ENCODE measurements at places on chromosomes 4 and X. TPM values are rescaled to one million over a fixed set of nuclear protein-coding genes. Genes with fewer than 3 reads are reported as not detected.

CYP2U1 gene
- total RNA-seq, result 1.4 TPM

PFKFB1 gene
- total RNA-seq, result not detected

SORBS2 gene
- 0.31 TPM for total RNA-seq

FAM156A gene
- total RNA-seq, result 15.5 TPM

SSX4B gene
- not detected for total RNA-seq

HSD17B13 gene
- 0.10 TPM for total RNA-seq

TCEAL9 gene
- 93.1 TPM for total RNA-seq

RIBC1 gene
- 0.85 TPM for total RNA-seq

IDH3G gene
- 63.5 TPM for total RNA-seq

SSX4 gene
- total RNA-seq, result not detected

FAM47A gene
- total RNA-seq, result not detected

PRDM8 gene
- 0.33 TPM for total RNA-seq

N4BP2 gene
- 2.2 TPM for total RNA-seq

BRS3 gene
- total RNA-seq, result not detected

LONRF3 gene
- total RNA-seq, result 3.3 TPM

NEUROG2 gene
- total RNA-seq, result not detected

VCX3B gene
- total RNA-seq, result not detected

ADGRG4 gene
- not detected for total RNA-seq

MAGEA2B gene
- total RNA-seq, result not detected

EMCN gene
- not detected for total RNA-seq

TLR8 gene
- not detected for total RNA-seq

ZNF718 gene
- 0.58 TPM for total RNA-seq

FRMD7 gene
- not detected for total RNA-seq

Measured in A549 treated with CpdA at 1 μM for 4 hours (cell line).